ENCODE measurements at places on chromosomes 11 and 22.

GRCh38 chr11:20087118-20087521 lies 73.2 kb downstream of the DBX1 start:
- DNase-seq: no peak

DNA sequence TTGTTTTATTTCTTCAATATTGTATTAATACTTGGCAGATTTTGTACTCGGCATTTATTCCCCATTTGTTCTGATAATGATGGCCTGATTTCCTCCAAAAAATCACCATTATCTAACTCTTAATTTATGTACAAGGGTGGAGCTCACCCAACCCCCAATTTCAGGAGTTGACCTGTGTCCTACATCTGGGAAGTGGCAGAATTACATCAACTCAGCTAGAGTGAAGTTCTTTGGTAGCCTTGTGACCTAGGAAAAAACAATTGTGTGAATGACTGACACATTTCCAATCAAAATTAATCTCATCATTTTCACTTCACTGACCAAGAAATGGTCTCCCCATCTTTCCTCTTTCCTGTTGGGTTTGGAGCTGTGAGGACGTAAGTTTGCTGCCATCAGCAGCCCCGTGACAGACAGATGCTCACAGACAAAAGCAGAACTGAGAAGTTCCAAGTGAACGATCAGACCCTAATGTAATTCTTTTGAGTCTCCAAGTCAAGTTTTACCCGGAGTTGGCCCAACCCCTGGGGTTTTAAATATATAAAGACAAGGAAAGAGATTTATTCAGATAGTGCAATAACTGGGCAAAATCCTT lies 16.6 kb upstream of the MS4A6E start:
- DNase-seq: no peak

- DNase-seq: no peak
These were observed 60.9 kb upstream of the HSPA8 start for GRCh38 chr11:123122852-123123251.

DNA sequence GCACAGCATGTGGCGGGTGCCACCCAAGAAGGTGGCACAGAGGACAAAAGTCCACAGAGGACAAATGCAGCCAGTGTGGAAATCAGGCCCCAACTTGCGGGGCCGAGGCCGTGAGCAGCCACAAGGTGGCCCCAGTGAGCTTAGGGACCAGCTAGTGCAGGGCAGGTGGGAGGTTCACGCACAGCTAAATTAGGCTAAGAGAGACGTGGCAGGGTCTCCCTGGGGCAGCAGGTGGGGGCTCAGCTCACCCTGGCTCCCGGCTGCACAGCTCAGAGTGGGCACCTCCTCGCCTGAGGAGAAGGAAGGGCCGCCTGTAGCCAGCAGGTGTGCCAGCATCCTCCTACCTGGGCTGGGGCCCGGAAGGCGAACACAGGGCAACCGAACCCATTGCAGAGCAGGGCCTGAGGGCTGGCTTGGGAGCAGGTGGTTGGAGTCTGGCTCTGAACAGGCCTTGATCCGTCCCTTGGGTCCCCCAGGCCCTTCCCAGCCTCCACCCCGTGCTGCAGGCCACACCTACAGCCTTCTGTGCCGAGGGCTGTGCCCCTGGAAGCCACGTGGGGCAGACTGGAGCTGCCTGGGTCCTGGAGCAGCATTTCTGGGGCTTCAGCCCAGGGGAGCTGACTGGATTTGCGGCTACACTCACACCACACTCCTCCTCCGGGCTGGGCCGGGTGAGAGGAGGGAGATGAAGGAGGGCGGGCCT lies 26.1 kb upstream of the CELSR1 start:
- DNase-seq: no peak

GRCh38 chr11:133078012-133078411 lies 454.3 kb downstream of the OPCML start:
- no peak for DNase-seq

GRCh38 chr11:80816966-80817365 lies 1376.1 kb upstream of the TENM4 start:
- no peak for DNase-seq

- DNase-seq: no peak
These were observed 5.5 kb downstream of the TTC28 start for GRCh38 chr22:28674121-28674563.

- DNase-seq: no peak
These were observed 83.6 kb downstream of the MORC2 start for GRCh38 chr22:30885001-30885366.

GRCh38 chr22:17446698-17447097 lies 77.4 kb downstream of the CECR2 start:
- DNase-seq: no peak

GRCh38 chr11:393219-394033 lies 583 bp upstream of the PKP3 start:
- no peak for DNase-seq

DNA sequence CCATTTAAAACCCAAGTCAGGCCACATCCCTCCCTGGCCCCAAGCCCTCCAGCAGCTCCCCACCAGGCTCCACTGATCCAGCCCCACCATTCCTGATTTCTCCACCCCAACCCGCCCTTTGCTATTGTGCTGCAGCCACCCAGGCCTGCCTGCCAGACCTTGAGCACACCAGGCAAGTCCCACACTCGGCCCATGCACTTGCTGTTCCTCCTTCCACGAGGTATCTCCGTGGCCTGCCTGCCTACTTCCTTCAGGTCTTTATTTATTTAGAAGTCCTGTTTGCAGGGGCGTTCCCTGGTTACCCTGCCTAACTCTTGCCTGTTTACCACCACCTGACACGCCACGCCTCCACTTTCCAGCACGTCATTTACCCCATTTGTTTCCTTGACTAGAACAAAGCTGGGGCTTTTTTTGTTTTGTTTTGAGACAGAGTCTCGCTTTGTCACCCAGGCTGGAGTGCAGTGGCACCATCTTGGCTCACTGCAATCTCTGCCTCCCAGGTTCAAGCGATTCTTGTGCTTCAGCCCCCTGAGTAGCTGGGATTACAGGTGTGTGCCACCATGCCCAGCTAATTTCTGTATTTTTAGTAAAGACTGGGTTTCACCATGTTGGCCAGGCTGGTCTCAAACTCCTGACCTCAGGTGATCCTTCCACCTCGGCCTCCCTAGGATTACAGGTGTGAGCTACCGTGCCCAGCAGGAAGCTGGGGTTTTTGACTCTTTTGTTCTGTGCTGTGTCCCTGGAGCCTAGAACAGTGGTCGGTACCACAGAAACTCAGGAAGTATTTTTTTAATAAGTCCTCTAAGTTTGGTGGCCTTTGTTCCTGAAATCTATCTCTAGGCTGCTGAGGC lies 6.7 kb downstream of the CENPM start:
- no peak for DNase-seq

- DNase-seq: no peak
These were observed 131.7 kb downstream of the KIF18A start for GRCh38 chr11:27976262-27976661.

- DNase-seq: no peak
These were observed 18.7 kb downstream of the RNF121 start for GRCh38 chr11:71947498-71947897.

DNA sequence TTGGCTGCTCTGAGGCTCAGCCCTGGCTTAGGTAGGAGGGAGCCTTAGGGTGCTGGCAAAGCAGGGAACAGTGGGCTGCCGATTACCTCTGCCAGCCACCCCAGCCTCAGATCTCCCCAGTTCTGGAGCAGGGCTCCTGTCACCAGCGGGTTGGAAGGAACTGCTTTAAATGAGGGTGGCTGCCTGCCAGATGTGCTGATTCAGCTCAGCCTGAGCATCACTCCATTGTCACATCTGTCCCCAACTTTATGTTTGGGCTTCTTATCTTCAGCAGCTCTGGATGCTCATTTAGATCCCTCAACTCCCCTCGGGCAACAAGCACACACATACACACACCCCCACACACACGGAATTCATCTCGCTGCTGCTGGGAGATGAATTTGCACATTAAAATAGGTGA lies 16.9 kb upstream of the ANKK1 start:
- no peak for DNase-seq

DNA sequence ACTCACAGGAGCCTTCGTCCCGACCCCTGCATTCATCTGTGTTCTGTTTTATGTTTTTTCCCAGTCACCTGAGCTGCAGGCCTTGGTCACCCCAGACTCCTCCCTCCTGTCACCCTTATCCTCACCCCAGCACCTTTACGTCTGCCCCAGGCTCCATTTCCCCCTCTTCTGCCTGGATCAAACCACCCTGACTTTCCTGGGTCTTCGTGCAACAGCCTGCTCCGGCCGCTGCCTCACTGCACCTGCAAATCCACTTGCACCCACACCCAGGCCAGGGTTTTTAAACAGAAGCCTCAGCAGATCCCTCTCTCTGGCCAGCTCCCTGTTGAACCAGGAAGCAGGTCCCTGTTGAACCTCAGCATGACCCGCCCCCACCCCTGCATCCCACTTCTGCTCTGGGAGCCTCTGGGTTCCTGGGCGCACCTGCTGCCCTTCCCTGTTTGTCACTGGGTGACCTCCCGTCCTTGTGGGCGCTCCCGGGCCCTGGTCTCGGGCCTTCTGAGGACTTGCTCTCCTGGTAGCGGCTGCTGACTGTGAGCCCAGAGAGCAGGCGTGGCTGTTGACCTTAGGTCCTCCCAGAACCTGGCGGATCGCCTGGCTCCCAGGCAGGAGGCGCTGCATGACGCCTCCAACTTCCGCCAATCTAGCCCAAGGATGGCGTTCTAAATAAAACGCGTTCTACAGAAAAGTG lies 12.8 kb downstream of the MAPK8IP2 start:
- DNase-seq: no peak

DNA sequence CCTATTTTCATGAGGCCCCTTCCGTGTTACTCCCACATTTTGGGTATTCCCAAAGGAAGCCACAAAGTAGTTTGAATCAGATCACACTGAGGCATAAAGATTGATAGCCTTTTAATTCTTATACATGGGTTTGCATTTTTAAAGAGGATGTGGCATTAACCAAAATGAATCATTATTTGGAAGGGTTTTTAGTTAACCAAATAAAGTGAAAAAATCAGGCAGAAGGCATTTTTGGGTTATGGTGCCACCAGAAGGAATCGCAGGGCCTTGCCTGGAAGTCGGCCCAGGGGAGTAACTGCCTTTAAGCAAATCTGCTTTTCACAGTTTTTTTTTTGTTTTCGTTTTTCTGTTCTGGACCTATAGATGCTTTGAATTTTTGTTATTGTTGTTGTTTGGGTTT lies 55.4 kb downstream of the HSD17B12 start:
- DNase-seq: no peak

GRCh38 chr22:37425369-37425768 lies 1.9 kb downstream of the ELFN2 start:
- no peak for DNase-seq
